ENCODE measurements at places on chromosomes 3 and 15.

DNA sequence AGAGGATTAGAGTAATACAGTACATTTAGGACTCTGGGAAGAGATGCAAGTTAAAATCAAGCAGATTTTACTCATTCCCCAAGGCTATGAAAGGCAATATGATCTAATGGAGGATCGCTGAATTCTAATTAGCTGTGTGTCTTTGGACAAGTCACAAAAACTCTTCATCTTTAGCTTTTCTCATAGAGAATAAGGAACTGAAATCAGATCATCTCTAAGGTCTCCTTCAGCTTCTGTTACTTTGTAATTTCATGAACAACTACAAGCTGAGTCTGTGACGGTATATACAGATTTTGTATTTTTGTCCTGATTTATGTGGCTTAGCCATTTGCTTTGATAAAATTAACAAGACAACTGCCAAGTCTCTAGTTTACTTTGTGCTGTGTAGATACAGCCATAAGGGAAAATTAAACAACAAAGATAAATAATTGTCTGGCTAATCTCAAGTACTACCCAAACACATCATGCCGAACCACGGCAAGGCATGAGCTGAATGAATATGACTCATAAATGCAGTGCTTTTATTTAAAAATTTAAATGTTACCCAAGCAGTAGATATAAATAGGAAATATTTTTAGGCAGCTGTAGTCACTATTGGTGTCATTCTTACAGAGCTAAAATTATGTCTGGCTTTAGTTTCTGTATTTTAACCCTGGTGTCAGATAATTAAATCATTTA lies 81.5 kb downstream of the GAP43 start:
- DNase-seq = peak; percentile 56

DNA sequence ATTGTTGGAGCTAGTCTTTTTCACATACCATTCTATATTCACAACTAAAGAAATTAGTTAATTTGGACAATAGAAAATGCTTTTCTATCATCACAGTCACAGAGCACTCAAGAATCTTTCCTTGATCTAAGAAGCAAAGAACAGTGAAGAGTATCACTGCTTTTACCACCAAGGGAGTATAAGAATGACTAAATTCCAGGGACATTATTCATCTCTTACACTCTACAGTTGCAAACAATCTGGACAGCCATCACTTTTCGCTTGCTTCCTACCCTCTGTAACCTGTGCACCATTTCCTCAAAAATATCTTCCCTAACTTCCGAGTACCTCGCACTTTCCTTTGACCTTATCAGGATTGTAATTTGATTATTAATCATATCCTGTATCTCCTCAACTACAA lies 359.5 kb upstream of the TMCO5A start:
- DNase-seq = no peak

GRCh38 chr15:32857732-32858131 lies 139.9 kb downstream of the GREM1 start:
- no peak for DNase-seq

GRCh38 chr3:196524527-196524926 lies 9.4 kb upstream of the SMCO1 start:
- DNase-seq = peak; percentile 54

Measured in choroid plexus epithelial cell (primary cell).